Pulmonary artery endothelial cell (primary cell): ENCODE measurements at places on chromosomes 7 and 10. TPM values are rescaled to one million over a fixed set of nuclear protein-coding genes. Genes with fewer than 3 reads are reported as not detected.

Gene STK31
- total RNA-seq: 0.07 TPM in 1 of 2 replicates, not detected in the other

Gene ARHGEF5
- total RNA-seq: 0.49 and 0.66 TPM in 2 replicates

Gene CALN1
- not detected in 2 replicates for total RNA-seq

Gene BAIAP2L1
- under 0.01 and 0.04 TPM in 2 replicates for total RNA-seq

Gene FAM24B
- total RNA-seq: 7.1 and 7.9 TPM in 2 replicates

Gene SFR1
- 10.3 and 13.3 TPM in 2 replicates for total RNA-seq

Gene ZP3
- 1.3 TPM in 2 replicates for total RNA-seq
